ENCODE measurements at places on chromosomes 4 and X.

DNA sequence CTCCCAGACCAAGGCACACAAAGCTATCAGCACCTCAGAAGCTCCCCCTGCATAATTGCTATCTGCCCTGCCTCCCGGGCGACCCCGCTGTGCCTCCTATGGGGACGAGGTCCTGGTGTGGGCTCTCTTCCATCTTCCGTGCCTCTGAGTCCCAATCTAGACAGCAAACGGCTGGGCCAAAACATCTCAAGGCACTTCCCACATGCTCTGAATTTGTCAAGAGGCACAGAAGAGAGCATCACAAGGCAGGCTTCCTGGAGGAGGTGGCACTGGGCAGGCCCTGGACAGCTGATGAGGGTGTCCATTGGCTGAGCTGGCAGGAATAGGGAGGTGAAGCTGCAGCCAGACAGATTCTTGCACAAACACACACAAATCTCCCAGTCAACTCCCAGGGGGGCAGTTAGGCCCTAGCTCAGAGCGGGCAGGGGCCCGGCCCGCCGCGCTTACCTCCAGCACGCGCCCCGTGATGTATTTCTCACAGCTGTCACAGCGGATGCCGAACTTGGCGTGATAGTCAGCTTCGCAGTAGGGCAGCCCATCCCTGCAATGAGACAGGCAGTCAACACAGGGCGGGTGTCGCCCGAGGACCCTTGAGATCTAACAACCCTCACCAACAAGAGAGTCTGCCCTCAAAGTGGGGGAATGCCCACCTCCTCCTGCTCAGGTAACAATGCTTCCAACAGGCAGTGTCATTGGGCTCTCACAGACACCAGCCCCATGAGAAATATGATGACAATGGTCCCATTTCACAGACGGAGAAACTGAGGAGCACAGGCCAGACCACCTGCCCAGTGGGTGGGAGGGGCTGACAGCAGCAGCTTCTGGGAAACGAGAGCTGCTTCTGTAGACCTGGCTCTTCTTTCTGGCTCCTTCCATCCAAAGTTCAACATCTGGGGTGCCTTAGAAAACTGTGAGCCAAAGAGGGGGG is 81.2 kb downstream of the ABLIM2 start:
- DNase-seq, result no peak

GRCh38 chr4:71732706-71733105 is 51.2 kb downstream of the GC start:
- peak; percentile 60 for DNase-seq

DNA sequence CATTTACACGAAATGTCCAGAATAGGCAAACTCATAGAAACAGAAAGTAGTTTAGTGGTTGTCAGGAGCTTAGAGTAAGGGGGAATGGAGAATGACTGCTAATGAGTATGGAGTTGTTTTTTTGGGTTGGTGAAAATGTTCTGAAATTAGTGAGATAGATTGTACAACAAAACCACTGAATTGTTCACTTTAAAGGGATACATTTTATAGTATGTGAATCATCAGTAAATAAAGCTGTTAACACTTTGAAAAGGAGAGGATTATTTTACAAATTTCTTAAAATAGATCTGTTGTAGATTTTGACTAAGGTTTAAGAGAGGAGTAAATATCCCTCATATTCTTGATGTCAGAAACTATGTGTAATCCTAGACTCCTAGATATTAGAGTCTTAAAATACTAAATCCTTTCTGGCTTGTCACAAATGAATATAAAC is 82.7 kb downstream of the RAPGEF2 start:
- no peak for DNase-seq

DNA sequence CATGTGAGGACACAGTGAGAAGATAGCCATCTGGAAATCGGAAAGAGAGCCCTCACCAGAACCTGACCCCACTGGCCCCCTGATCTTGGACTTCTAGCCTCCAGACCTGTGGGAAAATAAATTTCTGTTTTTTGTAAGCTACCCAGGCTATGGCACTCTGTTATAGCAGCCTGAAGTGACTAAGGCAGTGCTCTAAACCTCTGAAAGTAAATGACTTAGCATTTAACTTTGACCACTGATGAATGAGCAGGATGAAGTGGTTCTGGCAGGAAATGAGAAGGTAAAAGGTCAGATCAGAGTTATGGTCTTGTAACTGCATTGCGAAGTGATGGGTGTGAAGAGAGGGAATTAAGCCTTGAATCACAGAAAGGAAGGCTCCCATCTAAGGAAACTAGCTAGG is 17.0 kb downstream of the GPAT3 start:
- peak; percentile 42 for DNase-seq

- no peak for DNase-seq
These were observed 153.8 kb downstream of the NR3C2 start for GRCh38 chr4:148288448-148288847.

DNA sequence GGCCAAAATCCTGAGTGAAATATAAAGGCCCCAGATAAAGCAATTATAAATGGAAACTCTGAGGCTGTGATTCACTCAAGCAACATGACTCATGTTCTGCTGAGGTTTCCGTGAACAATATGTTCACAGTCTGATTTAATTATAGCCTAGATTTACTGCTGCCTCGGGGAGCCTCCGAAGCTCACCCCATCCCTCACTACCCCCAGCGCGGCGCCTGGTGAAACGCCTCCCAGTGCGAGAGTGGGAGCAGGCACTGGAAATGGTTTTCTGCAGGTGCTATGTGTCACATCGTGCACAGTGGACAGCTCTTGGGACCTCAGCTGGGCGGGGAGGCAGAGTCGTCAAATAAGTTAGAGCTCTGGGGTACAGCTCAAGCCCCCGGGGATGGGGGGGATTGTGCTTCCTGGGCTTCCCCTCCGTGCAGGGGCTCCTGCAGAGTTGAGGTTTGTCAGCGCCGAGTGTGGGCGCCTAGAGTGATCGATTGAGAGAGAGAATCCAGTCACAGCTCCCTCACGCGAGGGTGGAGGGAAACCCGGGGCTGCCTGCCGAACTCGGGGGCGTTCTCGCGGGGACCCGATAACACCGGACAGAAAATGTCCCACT is 110.6 kb downstream of the PHKA2 start:
- peak; percentile 72 for DNase-seq

DNA sequence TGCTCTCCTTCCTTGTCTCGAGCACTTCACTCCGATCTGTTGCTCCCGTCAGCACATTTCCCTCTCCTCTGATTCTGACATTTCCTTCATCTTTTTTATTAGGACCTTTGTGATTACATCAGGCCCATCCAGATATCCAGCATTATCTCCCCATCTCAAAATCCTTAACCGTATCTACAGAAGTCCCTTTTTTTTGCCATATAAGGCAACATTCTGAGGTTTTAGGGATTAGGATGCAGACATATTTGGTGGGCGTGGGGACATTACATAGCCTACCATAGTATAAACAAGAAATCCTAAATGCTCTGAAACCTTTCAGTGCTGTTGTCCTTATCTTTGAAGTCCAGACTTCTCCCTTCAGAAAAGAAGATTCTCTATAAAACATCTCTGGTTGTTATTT is 505.0 kb upstream of the PITX2 start:
- DNase-seq, result no peak

- no peak for DNase-seq
These were observed 29.8 kb upstream of the H2AZ1 start for GRCh38 chr4:99979872-99980271.

GRCh38 chr4:1326751-1327525 is 20.1 kb upstream of the UVSSA start:
- DNase-seq, result no peak

DNA sequence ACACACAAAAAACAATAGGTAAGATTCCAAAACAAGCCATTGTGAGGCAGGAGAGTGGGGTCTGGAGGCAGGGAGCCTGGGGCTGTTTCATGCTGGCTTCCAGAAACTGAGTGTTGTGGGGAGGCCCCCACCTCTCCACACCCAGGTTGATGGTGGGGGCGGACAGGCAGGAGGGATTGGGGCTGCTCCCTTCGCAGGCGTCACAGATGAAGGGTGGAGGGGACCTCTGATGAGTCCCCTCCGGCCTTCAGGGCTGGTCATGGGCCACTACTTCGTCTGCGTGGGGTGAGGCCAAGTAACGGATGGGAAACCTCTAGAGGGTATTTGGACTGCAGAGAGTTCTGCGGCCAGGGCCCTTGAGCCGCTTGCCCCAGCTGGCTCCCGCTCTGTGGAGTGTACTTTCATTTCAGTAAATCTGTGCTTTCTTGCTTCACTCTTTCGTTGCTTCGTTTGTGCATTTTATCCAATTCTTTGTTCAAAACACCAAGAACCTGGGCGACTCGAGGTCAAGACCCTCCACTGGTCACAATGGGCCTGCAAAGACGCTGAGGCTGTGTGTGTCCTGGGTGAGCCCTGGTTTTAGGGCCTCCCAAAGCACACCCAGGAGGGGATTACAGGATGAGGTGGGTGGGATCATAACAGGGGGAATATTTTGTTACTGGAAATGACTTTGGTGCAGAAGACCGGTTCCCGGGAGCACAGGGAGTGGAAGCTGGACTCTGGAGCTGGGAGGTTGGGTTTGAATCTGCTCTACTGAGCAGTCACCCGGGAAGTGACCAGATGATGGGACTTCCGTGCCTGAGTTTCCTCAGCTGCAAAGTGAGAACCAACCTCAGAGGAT is 83.7 kb upstream of the ADRA2C start:
- no peak for DNase-seq

GRCh38 chr4:110586131-110586850 is 36.6 kb downstream of the PITX2 start:
- DNase-seq, result peak; percentile 75

- peak; percentile 1 for DNase-seq
These were observed 1.7 kb upstream of the AKAP4 start for GRCh38 chrX:50202539-50202938.

Measured in cardiac fibroblast (primary cell).